ENCODE measurements at places on chromosomes 13 and 19. TPM values are rescaled to one million over a fixed set of nuclear protein-coding genes. Genes with fewer than 3 reads are reported as not detected.

The TMPRSS9 gene
- not detected for total RNA-seq

GRCh38 chr13:108915095-108915633 is 285.8 kb downstream of the MYO16 start:
- DNase-seq: peak; percentile 38

The CCNE1 gene
- 5.6 TPM for total RNA-seq

- no peak for DNase-seq
These were observed 9.4 kb upstream of the AKT2 start for GRCh38 chr19:40294560-40294959.

DNA sequence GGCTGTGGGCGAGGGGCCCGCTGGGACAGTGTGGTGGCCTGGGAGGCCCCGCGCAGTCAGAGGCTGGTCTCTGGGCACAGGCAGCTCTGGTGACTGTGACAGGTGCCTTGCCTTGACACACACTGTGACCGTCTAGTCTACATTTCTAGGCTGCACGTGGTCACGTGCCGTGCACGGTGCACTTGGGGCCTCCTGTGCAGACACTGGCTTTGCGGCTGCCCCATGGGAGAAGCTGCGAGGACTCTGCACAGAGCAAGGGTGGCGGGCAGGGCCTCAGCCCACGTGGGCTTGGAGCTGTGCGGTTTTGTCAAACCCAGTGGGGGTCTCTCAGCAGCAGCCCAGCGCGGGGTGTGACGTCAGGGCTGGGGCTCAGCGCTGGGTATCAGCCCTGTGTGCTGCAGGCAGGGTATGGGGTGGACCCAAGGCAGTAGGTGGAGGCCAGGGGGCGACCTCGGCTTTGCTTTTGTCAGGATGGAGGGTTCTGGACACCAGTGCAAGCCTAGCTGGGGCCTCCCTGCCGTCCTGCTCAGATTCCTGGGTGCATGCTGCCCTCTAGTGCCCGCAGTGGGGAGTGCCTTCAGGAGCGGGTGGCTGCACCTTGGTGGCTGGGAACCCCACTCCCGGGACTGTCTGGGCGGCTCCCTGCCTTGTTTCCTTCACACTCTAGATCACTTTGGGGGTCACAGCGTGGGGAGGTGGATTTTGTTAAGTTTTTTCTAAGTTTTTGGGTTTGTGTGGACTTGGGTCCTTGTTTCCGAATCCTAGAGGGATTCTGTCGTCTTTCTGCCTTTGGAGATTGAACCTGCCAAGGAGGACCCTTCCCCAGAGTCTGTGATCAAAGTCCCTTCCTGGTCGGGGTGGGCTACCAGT is 62.6 kb downstream of the KDM4B start:
- peak; percentile 65 for DNase-seq

DNA sequence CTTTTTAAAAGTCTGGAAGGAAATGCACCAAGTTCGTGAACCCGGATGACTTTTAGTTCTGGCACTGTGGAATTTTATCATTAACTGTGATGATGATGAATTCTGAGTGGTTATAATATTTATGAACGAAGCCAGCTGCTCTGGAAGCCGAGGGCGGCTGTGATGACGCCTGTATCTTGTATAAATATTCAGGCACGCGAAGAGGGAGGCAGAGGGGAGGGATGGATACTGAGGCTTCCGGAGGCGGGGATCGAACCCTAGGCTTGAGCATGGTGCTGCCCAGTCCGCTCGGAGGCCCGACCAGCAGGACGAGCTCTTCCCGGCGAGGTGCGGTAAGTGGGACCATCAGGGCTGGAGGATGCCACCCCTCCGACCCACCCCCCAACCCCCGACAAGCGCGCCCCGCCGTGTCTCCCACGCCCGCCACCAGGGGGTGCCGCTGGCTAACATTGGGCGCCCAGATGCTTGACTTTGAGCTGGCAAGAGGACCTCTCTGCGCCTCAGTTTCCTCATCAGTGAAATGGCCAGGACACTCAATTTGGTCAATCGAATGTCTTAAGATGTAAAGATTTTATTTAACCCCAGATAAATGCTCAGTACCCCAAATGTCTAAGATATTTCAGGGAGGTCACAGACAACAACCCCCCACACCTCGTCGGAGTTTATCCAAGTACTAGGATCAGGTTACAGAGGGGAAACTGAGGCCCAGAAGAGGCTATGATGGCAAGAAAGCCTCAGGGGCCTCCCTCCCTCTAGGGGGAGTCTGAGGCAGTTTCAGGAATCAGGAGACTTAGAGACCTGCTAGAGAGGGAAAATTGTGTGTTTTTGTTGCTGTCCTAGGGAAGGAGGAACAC is 4.5 kb upstream of the RAB3A start:
- no peak for DNase-seq

The C19orf73 gene
- 0.59 TPM for total RNA-seq

DNA sequence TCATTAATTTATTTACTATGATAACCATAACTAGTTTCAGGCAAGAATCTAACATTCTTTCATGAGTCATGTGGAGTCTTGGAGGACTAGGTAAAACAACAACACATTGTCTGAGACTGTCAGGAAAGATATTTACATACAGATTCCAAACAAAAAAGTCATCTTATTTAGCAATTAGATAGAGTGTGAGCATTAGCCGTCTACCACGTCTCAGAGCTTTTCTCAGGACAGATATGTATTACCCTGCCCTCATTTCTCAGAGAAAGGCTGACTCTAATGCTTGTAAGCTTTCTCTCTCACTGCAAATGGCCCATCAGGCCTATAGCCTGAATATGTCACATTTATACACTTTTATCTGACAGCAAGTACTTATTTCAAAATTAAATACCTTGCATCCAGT is 312.1 kb upstream of the PCDH20 start:
- peak; percentile 2 for DNase-seq

The NRTN gene
- total RNA-seq: 1.0 TPM

The PSPN gene
- total RNA-seq: 5.3 TPM

The IL4I1 gene
- not detected for total RNA-seq
